Stimulated activated CD8-positive, alpha-beta memory T cell treated with anti-CD3 and anti-CD28 coated beads, Interleukin-7, amount 100 ng/mL, for 1 hour (primary cell): ENCODE measurements at places on chromosomes 2 and 18.

- no peak for DNase-seq
Measured at GRCh38 chr18:13514558-13514957, 211.8 kb downstream of the FAM210A start.

DNA sequence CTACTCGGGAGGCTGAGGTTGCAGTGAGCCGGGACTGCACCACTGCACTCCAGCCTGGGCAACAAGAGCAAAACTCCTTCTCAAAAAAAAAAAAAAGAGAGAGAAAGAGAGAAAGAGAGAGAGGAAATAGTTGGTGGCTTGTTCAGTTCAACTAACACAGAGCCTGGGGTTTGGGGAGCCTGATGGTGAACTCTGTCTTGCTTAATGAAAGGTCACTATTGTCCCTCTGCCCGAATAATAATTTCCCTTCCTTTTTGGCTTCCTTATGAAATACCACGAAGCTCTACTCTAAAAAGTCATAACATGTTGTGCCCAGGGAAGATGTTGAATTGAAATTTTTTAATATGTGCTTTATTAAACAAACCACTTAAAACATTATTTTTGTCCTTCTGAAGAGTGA lies 17.3 kb downstream of the BCL2 start:
- DNase-seq: no peak

GRCh38 chr2:17940091-17940630 lies 61.7 kb downstream of the KCNS3 start:
- no peak for DNase-seq

- DNase-seq: no peak
Measured at GRCh38 chr2:220001751-220002150, 374.3 kb downstream of the SLC4A3 start.

DNA sequence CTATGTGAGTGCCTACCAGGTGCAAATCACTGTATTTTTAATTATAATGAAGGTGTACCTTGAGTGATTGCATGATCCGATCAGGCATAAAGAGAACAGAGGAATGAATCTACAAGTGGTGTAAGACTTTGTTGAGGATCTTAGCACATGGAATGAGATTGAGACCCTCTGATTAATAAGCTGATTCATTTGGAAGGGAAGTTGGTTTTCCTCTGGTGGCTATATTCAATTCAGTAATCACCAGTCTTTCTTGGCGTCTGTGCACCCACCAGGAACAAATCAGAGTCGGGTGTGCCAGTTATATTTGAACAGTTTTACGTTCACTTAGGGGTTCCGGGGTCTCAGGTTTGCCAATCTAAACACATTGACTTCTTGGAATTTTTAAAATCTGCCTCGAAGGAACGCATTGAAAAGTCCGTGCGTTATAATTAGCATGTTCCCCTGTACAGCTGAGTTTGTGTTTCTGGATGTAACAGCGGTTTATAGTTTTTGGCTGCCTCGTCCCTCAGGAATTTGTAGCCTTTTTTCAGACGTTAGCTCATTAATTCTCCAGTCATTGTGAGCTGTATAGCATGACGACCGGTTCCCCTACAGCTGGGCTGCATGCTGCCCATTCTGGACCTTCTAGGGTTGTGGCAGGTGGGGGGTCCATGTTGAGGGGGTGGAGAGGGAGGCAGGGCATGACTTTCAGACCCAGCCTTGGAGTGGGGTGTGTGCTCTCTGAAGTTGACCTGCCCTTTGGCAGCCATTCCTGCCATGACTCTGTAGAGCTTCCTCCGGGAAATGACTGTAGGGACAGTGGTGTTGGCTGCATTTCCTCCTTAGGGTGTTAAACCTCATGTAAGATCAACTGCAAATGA lies 20.3 kb downstream of the MYO1B start:
- no peak for DNase-seq

DNA sequence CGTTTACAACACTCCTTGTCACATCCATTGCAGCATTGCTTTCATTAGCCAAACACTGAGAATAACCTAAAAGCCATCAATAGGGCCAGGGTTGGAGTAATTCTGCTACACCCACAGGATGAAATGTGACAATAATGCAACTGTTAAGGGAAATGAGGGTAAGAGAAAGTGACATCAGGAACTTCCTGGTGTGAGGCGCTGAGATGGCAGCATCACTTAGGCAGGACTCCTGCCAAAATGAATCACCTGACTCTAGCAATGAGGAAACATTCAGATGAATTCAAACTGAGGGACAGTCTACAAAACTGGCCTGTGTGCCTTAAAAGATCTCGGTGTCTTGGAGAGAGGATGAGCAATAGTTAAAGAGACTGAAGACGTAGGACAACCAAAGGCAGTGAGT lies 115.6 kb upstream of the AGAP1 start:
- no peak for DNase-seq

- no peak for DNase-seq
Measured at GRCh38 chr2:13666582-13667414, 950.1 kb downstream of the TRIB2 start.

- no peak for DNase-seq
Measured at GRCh38 chr2:238320648-238321281, 447 bp downstream of the TRAF3IP1 start.

- no peak for DNase-seq
Measured at GRCh38 chr2:58539973-58540372, 298.8 kb upstream of the FANCL start.

GRCh38 chr18:3248062-3248657 lies 559 bp downstream of the MYL12A start:
- no peak for DNase-seq

DNA sequence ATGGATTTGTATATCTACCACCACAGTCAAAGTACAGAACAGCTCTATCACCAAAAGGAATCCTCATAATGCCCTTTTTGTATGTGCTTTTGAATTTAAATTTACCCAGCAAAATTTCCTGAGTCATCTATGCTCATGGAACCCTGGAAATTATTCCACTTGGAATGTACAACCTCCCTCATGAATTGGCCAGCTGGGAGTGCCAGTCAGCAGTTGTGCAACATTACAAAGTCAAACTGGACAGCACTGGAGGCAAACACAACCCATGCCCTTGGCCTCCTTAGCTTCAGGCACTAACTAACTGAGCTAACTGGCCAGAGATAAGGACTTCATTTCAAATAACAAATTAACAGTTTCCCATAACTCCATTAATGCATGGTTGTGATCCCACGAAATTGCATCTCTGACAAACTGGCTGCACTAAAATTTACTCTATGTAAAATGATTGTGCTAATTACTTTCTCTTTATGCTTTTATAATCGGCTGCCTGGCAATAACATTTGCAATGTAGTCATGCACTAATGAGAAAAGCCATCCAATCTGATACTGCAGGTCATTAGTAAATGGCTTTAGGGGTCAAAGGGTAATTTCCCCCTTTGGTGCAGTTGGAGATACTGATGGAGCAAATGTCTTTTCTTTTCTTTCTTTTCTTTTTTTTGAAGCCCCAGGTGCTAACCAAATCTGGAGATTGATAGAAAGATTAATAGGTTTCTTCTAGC lies 270.5 kb downstream of the ACTR3 start:
- DNase-seq: no peak

DNA sequence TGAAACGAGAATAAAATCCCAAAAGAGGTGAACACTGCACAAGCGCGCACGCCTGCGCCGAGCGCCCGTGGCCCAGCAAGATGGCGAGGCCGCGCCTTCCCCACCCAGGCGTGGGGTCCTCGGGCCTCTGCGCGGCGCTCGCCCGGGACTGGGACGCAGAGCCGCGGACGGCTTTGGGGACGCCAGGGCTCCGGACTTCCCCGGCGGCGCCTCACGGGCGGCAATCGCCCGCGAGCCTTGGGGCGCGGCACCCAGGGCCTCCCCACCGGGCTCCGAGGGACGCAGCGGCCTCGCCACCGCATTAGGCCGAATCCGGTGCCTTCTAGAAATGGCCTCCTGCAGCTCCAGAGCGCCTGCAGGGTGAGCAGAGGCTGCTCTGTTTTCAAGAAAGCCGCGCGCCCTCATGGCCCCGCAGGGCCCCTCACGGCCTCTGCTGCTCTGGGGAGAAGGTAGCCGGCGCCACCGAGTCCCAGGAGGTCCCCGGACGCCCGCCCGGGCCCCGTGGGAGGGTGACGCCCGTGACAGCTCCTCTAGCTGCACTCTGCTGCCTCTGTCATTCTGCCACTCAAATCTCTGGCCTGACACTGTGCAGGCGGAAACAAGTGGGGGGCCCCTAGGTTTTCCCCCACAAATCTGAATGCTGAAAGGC lies 35.9 kb upstream of the POMC start:
- DNase-seq: no peak

GRCh38 chr18:78898635-78899034 lies 81.0 kb upstream of the SALL3 start:
- DNase-seq: no peak

DNA sequence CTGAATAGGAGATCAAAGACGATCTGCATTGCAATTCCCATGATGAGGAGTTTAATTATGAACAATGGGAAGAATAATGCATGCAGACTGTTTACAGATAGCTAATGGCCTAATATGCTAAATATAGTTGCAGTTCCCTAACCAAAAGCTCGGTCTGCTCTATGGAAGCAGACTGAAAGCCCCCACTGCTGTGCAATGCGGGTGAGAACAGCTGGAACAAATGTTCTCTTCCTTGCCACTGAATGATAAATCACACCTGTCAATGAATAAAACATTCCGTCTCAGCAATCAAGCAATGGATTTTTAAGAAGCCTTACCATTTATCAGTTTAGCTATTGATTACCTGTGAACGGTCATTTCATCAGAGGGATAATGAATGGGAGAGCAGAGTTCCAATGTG lies 704.5 kb upstream of the RAB6C start:
- no peak for DNase-seq

- DNase-seq: no peak
Measured at GRCh38 chr2:176464886-176465564, 195.8 kb downstream of the MTX2 start.

- DNase-seq: no peak
Measured at GRCh38 chr2:240436683-240437550, 1.5 kb downstream of the GPC1 start.

- DNase-seq: no peak
Measured at GRCh38 chr2:216651351-216651881, 18.2 kb downstream of the IGFBP2 start.
